ENCODE measurements at places on chromosomes 7 and 10. TPM values are rescaled to one million over a fixed set of nuclear protein-coding genes. Genes with fewer than 3 reads are reported as not detected.

Gene APBB1IP
- 3.7 TPM for total RNA-seq

Gene NPSR1
- 1.8 TPM for total RNA-seq

Gene VSTM2A
- 200 TPM for total RNA-seq

Gene CALN1
- total RNA-seq, result 41.5 TPM

Gene TRIL
- total RNA-seq, result 33.9 TPM

Gene SERPINE1
- total RNA-seq, result 0.23 TPM

Gene GHRHR
- 2.8 TPM for total RNA-seq

Gene CHST15
- total RNA-seq, result 12.0 TPM

Gene CTAGE15
- 0.69 TPM for total RNA-seq

Gene ANKRD7
- 16.8 TPM for total RNA-seq

Gene OPN1SW
- total RNA-seq, result not detected

Gene SUV39H2
- total RNA-seq, result 27.9 TPM

Gene ELFN1
- 11.3 TPM for total RNA-seq

Gene SPDYE11
- not detected for total RNA-seq

Gene PRLHR
- 1.2 TPM for total RNA-seq

Gene ACTR3C
- total RNA-seq, result 4.6 TPM

Gene KIN
- 11.1 TPM for total RNA-seq

Gene OR2A1
- not detected for total RNA-seq

Gene OR9A2
- 0.69 TPM for total RNA-seq
